ENCODE measurements at places on chromosomes 1 and 21.

- DNase-seq = no peak
Measured at GRCh38 chr1:41277371-41277975, 35.4 kb upstream of the SCMH1 start.

DNA sequence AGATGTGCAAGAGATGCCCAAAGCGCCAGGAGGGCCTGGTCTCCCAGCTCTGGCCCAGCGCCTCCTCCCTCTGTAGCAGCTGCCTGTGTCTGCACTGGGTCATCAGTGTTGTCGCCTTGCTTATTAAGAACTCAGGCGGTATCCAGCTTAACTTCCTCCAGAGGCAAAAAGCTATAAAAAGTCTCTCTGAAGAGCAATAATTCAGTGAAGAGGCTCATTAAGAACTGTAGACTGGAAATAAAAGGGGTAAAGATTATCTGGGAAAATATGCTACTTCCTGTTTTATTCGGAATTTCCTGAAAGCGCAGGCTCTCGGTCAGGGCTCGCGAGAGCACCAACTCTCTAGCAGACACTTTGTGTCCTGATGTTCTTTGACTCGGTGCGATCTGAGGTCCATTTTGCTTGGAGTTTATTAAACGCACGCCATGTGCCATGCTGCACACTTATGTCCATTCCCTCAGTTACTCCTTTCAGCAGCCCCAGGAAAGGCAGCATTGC is 70.4 kb downstream of the MRPS6 start:
- no peak for DNase-seq

- DNase-seq = no peak
Measured at GRCh38 chr1:151995774-151996173, 2.1 kb upstream of the S100A10 start.

DNA sequence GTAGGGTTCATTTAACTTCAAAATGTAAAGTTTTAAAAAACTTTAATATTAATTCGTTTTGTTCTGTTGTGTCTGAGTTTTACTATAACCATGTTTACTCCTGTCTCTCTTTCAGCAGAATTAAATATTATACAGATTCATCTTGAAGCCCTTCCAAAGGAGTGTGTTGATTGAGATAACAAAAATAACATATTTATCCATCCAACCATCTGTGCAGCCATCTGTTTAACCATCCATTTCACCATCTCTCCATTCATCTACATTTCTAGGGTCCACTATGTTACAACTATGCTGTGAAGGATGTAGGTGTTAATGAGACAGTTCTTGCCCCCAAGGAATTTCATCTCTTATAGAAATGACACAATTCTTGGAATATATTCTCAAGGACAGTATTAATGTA is 36.0 kb upstream of the GNG12 start:
- DNase-seq = no peak

DNA sequence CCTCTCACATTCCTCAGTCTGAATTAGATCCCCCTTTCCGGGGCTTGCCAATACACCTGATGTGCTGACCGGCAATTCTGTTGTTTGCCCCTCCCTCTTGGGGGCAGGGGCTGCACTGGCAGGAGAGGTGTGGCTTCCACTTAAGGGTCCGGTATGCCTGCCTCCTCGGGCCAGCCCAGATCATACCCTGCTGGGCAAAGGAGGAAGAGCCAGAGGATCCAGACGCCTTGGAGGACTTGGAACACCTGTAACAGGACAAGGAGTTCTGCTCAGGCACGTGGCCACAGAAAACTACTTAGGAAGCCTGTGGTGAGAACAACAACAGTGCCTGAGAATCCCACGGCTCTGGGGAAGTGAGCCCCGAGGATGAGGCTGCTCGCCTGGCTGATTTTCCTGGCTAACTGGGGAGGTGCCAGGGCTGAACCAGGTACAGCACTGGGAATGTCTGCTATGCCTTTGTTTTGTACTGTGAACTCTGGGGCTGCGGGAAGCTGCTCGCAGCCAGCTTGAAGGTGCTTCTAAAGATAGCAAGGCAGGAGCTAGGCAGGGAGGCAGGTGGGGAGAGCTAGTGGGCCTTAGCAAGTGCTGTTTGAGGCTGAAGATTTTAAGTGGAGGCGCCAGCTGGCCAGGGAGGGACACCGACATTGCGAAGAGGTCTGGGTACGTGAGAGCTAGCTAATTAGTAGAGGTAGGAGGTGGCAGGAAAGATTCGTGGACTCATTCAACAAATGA is at the start of gene SMPDL3B:
SMPDL3B (plus strand) TSS at position 183 of the 732 bp plus-strand sequence; CDS start at position 367, 184 bp downstream.
- DNase-seq = no peak

- DNase-seq = no peak
Measured at GRCh38 chr1:63101336-63101735, 221.0 kb upstream of the FOXD3 start.
